Fibroblast of skin of right biceps (primary cell): ENCODE measurements at places on chromosomes 7 and 10.

GRCh38 chr10:131227163-131227740 lies 84.3 kb downstream of the TCERG1L start:
- no peak for DNase-seq

GRCh38 chr7:24580283-24580946 lies 7.2 kb downstream of the PALS2 start:
- no peak for DNase-seq

- DNase-seq = no peak
These were observed 5.7 kb upstream of the GDI2 start for GRCh38 chr10:5818894-5819293.

GRCh38 chr7:19916046-19916445 lies 142.6 kb upstream of the TMEM196 start:
- DNase-seq = peak; percentile 67

- DNase-seq = peak; percentile 29
These were observed 595.0 kb downstream of the ARL4A start for GRCh38 chr7:13282377-13282980.

DNA sequence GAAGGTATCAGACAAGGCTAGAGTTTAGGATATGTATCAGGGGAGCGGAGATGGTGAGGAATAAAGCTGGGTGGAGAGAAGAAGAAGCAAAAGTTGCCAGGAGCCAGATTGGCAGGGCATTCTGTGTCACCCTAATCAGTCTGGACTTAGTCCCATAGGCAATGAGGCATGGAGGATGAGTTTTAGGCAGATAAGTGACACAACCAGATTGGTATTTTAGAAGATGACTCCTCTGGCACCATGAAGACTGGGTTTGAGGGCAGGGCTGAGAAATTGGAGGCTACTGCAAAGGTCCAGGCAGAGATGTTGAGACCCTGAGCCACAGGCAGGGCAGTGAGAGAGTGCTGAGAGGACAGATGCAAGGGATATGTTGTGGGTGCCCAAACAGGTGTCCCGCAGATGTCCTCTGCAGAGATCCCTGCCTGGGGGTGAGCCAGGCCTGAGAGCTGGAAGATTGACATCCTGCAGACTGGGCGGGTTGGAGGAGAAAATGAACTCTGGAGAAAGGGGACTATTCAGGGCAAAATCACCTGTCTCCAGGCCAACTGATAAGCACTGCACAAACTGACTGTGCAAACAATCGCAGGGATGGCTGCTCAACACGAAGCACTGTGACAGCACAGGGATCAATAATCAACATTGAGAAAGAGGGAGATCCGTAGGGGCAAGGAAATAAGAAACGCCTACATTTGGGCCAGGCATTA lies 11.9 kb upstream of the HABP2 start:
- DNase-seq = peak; percentile 58

DNA sequence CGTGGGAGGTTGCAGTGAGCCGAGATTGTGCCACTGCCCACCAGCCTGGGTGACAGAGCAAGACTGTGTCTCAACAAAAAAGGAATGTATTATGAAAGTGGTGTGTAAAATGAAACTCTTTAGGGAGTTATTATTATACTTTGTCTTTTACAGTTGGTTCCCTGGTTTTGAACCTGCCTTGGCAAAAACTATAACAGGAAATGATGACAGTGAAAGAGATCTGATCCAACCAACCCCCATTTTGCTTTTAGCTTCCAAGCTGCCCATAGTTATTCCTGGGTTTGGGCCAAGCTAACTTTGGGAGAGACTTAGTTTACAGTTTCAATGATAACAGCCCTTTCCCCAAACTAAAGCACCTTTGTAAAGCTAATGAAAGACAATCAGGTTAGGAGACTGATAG lies 34.1 kb upstream of the NMT2 start:
- peak; percentile 49 for DNase-seq

GRCh38 chr7:140003913-140004382 lies 58.8 kb downstream of the PARP12 start:
- peak; percentile 62 for DNase-seq

DNA sequence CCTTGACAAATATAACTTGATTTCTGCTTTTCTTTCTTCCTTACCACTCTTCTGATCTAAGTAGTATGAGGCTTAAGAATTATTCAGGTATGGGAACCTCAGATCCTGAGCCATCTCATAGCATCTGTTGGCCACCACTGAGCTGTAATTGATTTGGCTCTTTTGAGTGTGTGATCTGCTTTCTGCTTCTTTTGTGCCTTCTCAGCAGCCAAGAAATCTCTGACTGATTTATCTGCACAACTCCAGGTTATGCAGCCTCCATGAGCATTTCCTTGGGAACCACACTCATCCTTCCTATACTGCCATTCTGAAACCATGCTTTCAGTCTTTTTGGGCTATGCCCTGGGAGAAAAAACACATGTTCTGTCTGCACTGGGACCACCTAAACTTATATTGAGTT lies 178.0 kb upstream of the FAM3C start:
- DNase-seq = no peak

DNA sequence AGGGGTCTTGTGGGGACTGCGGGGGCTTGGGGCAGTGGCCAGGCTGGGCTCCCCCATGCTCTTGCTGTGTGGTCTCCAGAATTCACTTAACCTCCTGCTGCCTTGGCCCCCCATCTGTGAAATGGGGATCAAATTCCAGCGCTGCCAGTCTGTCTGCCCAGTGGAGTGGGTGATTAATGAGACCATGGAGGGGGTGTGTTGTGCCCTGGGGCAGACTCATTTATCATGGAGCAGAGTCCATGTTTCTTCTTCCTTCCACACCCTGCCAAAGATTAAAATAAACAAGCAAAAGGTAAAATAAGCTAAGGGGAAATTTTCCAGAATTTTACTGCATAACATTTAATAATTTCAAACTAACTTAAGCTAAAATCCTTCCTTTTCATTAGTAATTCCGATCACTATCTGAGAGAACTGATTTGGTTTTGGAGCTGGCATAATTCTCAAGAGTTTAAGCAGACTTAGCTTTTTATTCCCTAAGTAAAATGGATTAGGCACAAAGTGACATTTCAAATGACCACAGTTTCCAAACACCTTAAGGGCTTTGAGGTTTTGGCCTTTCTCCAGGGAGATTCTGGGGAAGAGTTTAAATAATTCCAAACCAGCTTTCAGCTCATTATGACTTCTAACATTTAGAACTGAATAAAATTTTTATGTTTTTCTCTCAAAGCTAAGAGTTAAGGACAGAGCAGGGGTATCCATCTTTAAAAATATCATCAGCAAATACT lies 211.9 kb downstream of the CXCL12 start:
- DNase-seq = no peak

DNA sequence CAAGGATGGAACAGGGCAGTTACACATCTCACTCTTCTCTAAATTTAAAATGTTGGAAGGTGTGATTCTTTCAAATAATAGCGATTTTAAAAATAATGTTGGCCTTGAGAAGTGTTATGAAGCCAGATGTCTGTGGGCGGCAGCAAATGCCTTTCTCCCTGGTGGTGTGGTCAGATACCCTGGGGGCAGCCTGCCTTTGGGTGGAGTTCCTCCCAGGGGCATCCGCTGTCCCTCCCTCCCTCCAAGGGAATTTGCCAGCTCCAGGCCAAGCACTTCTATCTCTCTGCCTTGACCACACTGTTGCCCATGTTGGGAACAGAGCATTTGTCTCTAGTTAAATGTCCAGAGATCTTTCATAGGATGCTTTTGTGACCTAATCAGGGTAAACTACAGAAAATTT lies 121.4 kb downstream of the POU6F2 start:
- no peak for DNase-seq

DNA sequence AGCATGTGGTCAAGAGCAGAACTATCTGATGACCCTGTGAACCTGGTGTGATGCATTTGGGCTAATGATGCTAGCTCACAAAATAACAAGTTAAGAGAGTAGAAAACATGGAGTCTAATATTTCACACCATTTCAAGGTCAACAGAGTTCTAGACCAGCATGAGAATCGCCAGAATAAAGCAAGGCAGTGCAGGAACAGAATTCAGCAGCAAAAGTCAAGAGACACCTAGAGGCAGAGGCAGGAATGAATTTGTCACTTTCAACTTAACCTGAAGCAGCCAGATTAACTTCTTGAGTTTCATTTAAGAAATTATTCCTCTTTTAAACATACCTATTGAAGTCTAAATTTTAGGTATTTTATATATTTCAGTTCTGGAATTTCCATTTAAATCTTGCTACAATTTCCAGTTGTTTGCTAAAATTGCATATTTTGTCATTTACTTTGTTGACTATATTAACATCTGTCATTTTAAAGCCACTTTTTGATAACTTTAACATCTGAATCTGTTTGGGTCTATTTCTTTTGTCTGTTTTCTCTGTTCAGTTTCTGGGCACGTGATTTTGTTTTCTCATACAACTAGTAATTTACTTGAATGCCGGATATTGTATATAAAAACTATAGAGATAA lies 44.2 kb upstream of the PRSS58 start:
- no peak for DNase-seq
